NCI-H2227 treated with DMSO at 0.1 percent for 48 hours (cell line): ENCODE measurements at places on chromosomes 6 and 20.

- DNase-seq, result no peak
Observed at GRCh38 chr6:32607263-32607987, 17.8 kb upstream of the HLA-DRB1 start.

DNA sequence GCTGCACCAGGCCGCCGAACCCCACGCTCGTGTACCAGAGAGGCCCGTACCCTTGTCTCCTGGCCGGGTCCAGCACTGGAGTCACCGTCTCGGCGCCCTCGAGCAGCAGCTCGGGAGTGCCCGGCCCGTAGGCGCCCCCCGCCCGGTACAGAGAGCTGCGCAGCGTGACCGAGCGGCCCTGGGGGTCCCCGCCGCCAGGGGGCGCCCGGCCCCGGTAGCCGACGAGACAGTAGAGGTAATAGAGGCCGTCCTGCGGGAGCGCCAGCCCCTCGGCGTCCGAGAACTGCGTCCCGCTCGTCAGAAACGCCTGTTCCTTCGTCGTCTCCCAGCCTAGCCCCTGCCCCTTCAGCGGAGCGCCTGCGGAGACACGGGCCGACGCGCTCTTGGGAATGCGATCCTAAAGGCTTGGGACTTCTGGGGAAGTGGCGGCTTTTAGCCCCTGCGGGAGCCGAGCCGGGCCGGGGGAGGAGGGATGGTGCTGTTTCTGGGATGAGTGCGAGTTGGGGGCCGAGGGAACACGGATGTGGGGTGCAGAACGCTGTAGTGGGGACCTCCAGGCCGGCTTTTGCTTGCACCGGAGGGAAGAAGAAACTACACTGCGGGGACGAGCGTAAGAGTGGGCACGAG lies 1.3 kb downstream of the LTB start:
- DNase-seq, result peak; percentile 94

DNA sequence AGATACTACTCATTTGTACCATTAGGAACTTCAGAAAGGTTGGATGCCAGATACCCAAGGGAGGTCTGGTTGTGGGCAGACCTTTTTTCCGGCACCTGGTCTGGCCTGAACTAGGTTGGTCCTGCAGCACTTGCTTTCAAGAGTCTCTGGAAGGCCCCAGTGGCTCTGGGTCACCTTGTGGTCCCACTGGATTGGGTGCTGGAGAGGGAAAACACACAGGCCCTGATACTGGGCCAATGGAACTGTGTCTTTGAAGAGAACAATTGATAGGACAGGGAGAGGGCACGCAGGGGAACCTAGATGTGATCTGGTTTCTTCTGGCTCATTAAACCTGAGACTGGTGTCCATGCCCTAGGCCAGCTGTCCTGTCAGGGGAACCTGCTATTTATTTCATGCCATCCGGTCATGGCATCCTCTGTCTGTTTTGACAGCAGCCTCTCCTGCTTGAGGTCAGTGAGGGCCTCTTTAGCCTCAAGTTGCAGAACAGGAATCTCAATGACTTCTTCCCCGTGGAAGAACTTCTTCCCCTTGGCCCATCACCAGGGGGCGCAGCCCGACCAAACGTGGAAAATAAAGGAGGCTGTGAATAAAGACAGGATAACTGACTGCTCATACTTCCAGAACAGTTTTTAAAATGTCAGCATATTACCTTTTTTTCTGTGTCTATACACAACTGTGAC lies 25.0 kb downstream of the TAF8 start:
- DNase-seq, result peak; percentile 20

GRCh38 chr20:4844751-4845465 lies 123.2 kb downstream of the PRND start:
- DNase-seq, result no peak

- DNase-seq, result no peak
Observed at GRCh38 chr6:125193208-125193607, 39.6 kb downstream of the TPD52L1 start.

DNA sequence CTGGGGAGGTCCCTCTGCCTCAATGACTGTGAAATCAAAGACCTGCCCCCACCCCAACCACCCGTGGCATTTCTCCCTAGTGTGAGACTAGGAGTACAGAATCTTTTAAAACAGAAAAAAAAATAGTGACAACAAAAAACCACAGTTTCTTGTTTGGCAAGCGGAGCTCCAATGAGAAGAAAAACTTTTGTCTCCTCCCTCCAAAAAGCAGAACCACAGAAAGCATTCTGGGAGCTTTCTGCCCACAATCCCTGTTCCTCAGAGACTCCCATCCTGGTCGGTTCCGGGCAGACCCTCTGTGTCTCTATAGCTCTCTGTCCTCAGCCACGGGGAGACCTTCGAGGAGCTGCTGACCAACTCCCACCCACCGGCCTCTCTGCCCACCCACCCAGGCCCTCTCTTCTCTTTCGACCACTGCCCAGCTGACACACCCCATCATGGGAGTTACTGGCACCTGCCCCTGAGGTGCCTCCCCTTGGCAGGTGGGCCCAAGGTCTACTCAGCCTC lies 4.9 kb downstream of the PREX1 start:
- no peak for DNase-seq

DNA sequence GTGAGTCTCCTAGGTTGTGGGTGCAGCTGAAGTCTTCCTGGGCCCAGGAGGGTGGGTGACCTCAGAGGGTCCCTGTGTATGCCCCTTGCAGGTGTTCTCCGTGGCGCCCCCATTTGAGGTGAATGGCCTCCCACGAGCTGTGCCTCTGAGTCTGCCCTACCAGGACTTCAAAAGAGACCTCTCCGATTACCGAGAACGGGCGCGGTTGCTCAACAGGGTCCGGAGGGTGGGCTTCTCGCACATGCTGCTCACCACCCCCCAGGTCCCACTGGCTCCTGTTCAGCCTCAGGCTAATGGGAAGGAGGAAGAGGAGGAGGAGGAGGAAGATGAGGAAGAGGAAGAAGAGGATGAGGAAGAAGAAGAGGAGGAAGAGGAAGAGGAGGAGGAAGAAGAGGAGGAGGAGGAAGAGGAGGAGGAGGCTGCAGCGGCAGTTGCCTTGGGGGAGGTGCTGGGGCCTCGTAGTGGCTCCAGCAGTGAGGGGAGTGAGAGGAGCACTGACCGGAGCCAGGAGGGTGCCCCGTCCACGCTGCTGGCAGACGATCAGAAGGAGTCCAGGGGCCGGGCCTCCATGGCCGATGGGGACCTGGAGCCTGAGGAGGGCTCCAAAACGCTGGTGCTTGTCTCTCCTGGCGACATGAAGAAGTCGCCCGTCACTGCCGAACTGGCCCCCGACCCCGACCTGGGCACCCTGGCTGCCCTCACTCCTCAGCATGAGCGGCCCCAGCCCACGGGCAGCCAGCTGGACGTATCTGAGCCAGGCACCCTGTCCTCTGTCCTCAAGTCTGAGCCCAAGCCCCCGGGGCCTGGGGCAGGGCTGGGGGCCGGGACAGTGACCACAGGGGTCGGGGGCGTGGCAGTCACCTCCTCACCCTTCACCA lies 15.2 kb upstream of the SLC22A7 start:
- DNase-seq, result no peak

DNA sequence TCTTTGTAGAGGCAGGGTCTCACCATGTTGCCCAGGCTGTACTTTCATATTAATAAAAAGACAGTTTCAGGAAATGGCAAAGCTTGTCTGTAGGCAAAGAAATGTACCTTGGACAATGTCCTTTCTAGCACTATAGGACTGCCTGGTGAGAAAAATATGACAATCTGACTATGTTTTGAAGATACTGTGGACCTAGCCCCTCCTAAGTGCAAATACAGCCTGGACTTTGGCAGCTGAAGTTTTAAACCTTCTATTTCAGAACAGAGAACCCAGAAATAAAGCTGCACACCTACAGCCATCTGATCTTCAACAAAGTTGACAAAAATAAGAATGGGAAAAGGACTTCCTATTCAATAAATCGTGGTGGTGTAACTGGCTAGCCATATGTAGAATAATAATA lies 18.9 kb upstream of the IL17A start:
- no peak for DNase-seq

GRCh38 chr6:158039571-158040050 lies 57.9 kb downstream of the SYNJ2 start:
- DNase-seq, result no peak

- no peak for DNase-seq
Observed at GRCh38 chr6:11358904-11359830, 126.7 kb upstream of the NEDD9 start.

DNA sequence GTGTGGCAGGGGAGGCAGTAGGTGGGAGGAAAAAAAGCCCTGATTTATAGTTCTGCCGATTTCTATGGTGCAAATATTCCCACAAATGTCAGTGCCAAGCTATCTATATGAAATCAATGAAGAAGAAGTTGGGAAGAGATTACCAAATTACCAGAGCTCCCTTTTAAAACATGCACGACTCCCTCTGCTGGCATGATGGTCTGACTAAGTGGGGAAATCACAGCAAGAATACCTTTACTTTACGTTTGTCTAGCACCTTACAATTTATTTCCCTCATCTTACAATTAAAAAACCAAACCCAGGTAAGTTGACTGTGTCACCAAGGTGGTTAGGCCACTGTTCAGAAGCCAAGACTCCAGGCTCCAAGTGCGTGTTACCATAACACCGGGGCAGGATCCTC lies 55.6 kb downstream of the AGPAT4 start:
- DNase-seq, result no peak

DNA sequence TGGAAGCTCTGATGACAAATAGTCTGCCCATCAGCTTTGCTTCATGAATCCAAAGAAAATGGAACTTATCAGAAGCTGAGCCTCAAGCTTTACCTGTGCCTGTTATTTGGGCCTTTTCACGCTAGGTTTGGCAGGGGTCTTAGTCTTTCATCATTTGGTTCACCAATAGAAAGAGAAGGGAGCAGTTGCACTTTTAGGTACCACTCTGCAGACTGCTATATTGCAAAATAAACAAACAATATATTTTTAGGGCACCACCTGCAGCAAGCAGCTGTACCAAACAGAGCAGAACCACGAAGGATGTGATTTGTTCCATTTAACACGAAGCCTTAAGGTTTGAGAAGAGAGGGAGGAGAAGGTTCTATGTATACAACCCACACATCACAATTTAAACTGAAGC lies 291.4 kb upstream of the RNF217 start:
- DNase-seq, result peak; percentile 9

- DNase-seq, result no peak
Observed at GRCh38 chr6:33297406-33297955, 1.3 kb downstream of the RGL2 start.

DNA sequence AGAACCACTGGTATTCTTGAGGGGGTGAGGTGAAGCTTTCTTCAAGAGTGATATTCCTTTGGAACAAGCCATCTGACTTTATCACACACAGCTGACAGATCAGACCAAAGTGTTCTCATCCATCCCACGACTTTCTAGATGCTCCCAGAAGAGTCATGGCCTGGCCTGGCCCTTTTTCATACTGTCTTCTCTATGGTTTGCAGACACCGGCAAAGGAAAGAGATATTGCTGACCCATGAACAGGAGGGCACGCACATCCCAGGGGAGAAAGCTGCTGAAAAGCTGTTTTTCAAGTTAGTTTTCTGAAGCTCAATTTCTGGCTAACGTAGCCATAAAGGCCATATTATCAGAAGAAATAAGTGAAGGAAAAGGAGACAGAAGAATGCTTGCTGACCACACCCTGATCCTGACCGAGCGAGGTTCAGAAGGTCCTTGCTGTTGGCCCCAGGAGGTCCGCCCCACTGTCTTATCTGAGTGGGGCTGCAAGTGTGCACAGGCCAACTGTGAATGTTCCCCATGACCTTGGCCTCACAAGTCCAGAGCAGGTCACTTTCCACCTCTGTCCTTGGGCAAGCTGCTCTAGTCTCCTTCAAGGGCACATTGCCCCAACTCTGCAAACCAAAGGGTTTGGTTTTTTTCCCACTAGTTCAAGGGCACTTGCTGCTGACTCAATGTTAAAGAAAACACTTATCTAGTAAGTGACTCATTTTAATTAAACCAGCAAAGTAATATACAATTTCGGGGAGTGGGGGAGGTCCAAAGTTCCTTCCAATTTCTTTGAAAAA lies 2.0 kb downstream of the ACSS1 start:
- no peak for DNase-seq

DNA sequence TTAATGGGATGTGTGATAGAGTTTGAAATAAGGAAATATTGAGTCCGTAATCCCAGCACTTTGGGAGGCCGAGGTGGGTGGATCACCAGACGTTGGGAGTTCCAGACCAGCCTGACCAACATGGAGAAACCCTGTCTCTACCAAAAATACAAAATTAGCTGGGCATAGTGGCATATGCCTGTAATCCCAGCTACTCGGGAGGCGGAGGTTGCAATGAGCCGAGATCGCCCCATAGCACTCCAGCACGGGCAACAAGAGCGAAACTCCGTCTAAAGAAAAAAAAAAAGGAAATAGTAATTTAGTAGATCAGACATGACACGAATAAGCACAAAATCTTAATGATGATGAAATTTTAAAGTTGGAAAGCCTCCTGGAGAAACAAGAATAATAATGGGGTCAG lies 14.8 kb downstream of the GJA1 start:
- DNase-seq, result no peak

DNA sequence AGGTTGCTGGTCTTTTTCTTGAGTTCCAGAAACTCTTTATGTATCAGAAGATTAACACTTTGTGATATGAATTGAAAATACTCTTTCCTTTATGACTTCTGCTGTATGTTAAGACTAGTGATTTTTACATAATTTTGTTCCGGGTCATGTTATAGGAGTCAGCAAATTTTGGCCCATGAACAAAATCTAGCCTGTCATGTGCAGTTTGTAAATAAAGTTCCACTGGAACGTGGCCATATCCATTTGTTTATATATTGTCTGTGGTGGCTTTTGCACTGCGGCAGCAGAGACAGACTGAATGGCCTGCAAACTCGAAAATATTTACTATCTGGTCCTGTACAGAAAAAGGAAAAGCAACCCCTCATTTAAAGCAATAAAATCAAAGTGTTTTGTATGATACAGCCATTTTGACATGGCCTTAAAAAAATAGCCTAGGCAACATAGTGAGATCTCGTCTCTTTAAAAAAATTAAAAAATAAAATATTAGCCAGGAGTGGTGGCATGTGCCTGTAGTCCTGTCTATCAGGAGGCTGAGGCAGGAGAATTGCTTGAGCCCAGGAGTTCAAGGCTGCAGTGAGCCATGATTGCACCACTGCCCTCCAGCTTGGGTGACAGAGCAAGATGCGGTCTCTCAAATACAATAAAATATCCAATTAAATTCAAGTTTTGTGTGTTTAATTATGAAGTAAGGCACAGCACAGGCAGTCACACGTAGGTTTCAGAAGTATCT lies 36.9 kb downstream of the SNX9 start:
- DNase-seq, result no peak

- DNase-seq, result no peak
Observed at GRCh38 chr6:141267420-141267819, 865.3 kb upstream of the GJE1 start.

- no peak for DNase-seq
Observed at GRCh38 chr20:41538810-41539596, 79.2 kb downstream of the CHD6 start.

- no peak for DNase-seq
Observed at GRCh38 chr20:1186367-1186991, 1.7 kb upstream of the TMEM74B start.

GRCh38 chr6:140993515-140993914 lies 1139.2 kb upstream of the GJE1 start:
- no peak for DNase-seq

GRCh38 chr6:135334169-135334568 lies 153.1 kb downstream of the MYB start:
- no peak for DNase-seq

- DNase-seq, result no peak
Observed at GRCh38 chr20:10718661-10719060, 44.9 kb upstream of the JAG1 start.
